ENCODE measurements at places on chromosomes 4 and X.

- DNase-seq = peak; percentile 36
Measured at GRCh38 chr4:126850286-126850685, 782.5 kb upstream of the INTU start.

GRCh38 chr4:173878701-173879100, 348.7 kb upstream of the HAND2 start:
- DNase-seq = no peak

DNA sequence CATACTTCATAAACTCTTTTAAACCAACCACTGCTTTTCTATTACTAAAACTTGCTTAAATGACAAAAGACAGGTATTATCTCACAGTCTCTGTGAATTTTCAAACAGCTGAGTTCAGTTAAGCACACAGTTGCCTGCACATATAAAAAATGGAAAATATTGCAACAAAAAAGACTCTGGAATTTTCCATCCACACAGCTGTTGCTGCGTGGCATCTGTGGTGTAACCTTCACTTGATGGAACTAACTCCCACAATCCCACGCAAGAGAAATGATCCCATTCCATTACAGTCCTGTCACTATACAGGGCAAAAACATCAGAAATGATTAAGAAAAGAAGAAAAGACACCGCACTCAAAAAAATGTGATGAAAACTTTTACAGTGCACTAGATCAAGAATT, 149.8 kb upstream of the TBL1X start:
- DNase-seq = no peak

DNA sequence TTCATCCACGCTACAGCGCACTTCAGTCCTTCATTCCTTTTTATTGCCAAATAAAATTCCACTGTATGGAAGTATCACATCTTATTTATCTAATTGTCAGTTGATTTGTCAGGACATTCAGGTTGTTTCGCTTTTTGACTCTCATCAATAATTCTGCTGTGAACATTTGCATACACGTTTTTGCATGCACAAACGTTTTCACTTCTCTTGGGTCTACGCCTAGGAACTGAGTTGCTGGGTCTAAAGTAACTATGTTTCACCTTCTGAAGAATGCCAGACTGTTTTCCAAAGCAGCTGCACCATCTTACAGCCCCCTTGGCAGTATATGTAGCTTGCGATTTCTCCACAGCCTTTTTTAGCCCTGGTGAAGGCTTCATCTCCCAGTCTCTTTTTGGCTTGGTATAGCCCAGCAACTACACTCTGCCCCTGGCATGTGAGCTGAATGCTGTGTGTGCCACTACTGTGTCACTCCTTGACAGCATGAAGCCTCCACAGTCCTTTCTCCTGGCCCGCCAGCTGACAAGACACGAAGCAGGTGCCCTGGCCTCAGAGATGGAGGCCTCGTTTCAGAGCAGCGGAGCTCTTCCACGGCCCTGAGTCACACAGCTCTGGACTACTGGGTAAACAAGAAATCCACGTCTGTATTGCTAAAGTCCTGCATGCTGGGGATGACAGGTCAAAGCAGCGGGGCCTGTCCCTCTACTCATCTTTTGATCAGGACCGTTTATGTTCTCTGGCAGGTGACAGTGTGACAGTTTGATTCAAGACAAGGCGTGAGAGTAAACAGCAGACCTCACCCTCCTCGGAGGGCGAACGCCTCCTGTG, 75.5 kb downstream of the NSUN7 start:
- no peak for DNase-seq

DNA sequence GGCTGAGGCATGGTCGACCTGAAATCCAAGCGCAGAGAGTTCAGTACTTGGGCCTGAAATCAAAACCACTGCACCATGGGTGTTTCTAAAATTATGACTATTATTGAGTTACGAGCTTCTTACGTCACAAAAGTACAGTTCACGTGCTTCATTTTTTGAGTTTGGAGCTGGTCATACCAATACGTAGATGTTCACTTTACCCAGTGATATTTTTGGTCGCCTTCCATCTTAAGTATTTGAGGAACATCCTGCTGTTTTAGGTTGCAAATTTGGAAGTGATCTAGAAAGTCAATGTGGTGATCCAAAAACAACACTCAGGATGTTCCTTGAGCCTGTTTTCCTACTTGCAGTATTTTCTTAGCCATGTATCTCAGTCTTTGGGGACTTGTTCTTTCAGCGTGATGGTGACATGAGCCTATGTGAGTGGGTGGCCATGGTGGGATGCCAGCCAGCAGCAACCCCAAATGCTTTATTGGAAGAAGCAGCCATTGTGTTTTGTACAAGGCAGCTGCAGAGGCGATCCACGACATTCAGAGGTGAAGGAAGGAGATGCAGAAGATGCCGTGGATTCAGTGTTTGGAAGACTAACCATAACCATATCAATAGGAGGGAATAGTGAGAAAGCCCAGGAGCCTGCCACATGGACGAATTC, 28.7 kb downstream of the LDB2 start:
- no peak for DNase-seq

DNA sequence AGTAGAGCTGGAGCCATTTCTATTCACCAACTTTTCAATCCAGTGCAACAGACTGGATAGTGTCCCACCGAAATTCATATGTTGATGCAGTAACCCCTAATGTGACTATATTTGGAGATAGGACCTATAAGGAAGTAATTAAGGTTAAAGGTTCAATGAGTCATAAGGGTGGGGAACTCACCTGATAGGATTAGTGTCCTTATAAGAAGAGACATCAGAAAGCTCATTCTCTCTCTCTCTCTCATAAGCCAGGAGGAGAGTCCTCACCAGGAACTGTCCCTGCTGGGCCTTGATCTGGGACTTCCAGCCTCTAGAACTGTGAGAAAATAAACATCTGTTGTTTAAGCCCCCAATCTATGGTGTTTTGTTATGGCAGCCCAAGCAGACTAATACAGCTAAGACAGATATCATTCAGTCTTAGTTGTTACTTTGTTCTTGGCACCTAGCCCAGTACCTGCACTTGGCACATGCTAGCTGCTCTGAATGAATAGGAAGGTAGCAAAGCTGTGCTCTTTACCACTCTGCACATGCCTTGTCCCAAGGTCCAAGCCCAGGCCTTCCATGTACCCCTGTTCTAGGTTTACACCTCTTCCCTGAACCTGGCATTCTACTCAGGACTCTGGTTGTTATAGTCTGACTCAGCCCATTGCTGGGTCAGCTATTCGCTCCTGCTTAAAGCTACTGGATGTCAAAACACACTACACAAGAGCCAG, 19.2 kb upstream of the BRS3 start:
- DNase-seq = peak; percentile 31

- DNase-seq = no peak
Measured at GRCh38 chrX:16518131-16518530, 131.8 kb upstream of the S100G start.

DNA sequence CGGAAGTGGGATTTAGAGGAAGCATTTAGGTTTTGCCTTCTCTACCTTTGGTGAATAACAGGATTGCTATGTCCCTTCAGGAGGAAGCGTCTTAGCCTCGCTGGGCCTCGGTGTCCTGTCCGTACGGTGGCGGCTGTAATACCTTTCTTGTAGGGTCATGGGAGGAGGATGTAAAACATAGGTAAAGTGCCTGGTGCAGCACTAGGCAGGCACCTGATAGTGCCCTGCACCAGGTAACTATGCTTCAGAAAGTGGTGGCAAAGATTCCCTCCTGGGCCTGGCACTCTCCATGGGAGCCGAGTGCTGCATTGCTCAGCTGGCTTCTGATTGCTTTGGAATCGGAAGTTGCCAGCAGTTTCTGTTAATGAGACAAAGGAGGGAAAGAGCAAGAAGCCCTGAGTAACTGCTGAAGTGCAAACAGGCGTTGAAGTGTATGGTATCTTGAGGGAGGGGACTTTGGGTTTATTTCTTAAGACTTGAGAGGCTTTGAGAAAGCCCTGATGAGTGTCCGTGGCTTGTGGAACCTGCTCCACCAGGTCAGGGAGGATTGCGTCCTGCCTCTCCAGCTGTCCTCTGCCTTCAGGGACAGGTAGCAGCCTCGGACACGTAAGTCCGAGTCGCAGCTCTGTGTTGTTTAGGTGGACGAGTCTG, 45.8 kb downstream of the TBC1D14 start:
- no peak for DNase-seq

DNA sequence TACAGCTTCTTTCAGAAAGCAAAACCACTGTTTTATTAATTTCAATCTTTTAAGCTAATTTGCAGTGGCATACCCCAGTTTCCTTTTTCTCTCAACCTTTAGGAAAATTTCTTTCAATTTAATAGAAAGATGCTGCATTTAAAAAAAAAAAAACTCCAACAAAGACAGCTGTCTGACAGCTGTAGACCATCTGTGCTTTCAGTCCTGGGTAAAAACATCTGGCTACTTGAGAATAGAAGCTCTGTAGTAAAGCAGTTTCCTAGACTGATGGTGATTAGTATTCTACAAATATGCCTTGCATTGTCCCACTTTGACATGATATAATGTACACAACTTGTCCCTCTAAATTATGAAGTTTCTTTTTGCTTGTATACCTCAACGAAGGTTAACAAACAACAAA, 197.8 kb downstream of the EDA start:
- DNase-seq = no peak

- no peak for DNase-seq
Measured at GRCh38 chrX:102652031-102652688, 877 bp downstream of the GPRASP1 start.

GRCh38 chrX:20507901-20508620, 241.4 kb upstream of the RPS6KA3 start:
- DNase-seq = no peak

GRCh38 chrX:11665168-11666111, at the start of gene ARHGAP6:
TSS of gene ARHGAP6 (minus strand) at chrX:11665920. CDS start at chrX:11664828, 1,092 bp downstream.
- DNase-seq = no peak

- DNase-seq = peak; percentile 3
Measured at GRCh38 chrX:110509755-110510532, 151.3 kb downstream of the RTL9 start.

DNA sequence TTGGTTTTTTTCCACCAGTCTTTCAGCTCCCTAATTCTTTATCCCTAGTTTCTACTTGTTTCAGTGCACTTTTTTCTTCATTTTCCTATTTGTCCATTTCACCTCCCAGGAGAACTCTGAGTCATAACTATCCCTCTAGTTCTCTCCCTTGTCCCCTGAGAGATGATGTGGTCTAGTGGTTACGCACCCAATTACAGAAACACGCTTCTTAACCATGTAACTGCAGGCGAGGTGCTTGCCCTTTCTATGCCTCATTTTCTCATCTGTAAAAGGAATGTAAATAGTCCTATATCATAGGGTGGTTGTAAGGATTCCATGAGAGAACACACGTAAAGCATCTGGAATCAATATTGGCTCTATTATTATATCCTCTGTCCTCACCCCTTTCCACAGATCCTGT, 8.8 kb upstream of the GRPR start:
- no peak for DNase-seq

DNA sequence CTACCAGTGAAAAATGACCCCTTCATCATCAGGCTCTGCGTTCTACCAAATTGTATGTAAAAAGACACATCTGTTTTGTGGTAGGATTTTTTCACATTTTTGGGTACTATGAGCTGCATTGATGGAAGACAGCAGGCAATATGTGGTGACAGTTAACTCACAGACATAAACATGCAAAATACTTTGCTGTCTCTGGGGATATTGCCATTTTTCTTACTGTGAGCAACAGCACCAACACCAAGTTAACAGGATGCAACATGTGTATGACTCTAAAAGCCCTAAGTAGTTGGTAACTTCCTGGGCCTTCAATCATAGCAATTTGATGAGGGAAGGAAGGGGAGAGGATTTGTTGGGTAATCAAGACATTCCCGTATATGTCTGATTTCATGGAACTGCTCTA, 56.4 kb upstream of the DRP2 start:
- DNase-seq = no peak

- no peak for DNase-seq
Measured at GRCh38 chr4:155679343-155679742, 12.7 kb downstream of the GUCY1A1 start.

DNA sequence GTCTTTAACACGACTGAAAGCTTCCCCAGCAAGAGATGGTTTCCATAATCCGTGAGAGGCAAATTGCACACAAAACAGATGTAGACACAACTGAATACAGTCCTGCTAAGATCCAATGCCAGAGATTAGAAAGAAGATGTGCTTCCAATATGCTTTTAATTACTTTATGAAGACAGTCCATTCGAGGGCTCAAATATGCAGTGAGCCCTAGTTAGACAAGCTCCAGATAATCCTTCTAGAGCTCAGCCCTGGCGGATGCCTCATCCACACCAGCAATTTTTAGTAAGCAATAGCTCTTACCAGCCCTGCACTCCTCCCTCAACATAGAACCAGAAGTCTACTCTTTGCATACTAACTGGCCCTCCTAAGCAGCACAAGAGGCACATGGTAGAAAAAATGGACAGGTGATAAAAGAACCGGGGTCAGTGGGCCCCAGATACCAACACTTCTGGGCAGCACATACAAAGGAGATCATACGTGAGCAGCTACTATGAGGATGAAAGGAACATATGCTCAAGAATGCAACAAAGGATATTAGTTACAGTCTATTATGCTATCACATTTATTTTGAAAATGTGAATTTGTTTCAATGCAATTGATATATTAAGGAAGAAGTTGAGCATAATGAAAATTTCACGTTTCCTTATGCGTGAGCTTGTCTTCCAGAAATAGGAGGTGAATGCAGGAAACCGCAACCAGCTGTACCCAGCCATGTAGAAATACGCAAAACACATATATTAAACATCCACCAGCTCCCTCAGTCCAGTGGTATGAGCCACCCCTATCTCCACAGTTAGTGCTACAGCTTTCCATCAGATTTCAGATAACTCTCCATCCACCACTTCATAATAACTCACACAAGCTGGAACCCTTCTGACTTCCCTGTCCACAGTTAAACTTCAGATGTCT, 34.3 kb downstream of the GPC4 start:
- DNase-seq = no peak

DNA sequence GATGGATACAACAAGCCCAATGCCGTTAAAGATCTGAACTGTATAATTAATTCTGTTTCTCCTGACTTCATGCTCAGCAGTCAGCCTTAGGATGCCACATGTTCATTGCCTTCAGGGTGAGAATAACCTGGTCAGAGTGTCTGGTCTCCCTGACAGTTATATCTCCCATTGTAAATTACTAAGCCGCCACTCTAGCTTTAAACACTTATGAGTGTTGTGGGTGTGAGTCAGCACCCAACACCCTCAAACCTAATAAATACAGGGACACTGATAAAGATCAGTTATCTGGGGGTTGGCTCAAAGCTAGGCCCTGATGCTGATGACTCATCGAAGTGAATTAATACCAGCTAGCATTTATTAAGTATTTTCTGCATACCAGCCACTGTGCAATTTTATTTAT, 64.9 kb upstream of the DYNLT3 start:
- peak; percentile 84 for DNase-seq

- DNase-seq = no peak
Measured at GRCh38 chrX:111180750-111181240, 84.8 kb downstream of the PAK3 start.

DNA sequence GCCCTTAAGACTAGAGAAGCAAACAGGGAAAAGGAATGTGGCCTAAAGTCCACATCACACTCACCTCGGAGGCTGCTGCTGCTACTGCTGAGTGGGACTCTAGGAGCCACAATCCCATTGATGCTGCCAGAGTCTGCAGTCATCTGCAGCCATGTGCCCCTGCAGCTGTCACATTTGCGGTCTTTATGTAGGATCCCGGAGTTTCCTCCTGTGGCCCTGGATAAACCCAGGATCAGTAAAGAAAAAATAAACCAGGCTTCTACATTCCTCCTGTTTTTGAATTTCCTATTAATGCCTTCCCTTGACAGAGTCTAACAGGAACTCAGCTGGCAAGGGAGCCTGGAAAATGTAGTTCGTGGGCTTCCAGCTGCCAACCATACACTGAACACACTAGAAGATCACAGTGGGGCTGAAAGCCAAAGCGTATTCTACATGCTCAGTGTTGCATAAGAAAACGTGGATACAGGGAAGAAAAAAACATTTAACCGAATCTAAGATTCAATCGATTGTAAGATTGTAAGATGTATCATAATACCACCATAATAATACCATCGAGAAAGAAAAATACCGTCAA, 10.3 kb upstream of the PHEX start:
- DNase-seq = no peak
